HFFc6 (cell line): ENCODE measurements at places on chromosomes 2 and 18. TPM values are rescaled to one million over a fixed set of nuclear protein-coding genes. Genes with fewer than 3 reads are reported as not detected.
A peak's percentile ranks its signal among the peaks of the same experiment; 100 is the strongest.

MC4R gene
- not detected in 3 replicates for total RNA-seq

LBX2 gene
- 0.60 to 1.3 TPM (median 0.73 TPM) in 3 replicates for total RNA-seq

TMEM237 gene
- total RNA-seq: 76.2 and 88.2 TPM in 2 replicates

CCDC142 gene
- 10.2 to 11.1 TPM (median 10.3 TPM) in 3 replicates for total RNA-seq

CDK15 gene
- 22.8 to 53.8 TPM (median 26.6 TPM) in 3 replicates for total RNA-seq

RAX gene
- total RNA-seq: not detected in 3 replicates

RESP18 gene
- not detected in 3 replicates for total RNA-seq

TLX2 gene
- total RNA-seq: 0.18 to 0.24 TPM in 2 of 3 replicates, not detected in the other

DLX2 gene
- total RNA-seq: 9.5 to 12.7 TPM (median 10.1 TPM) in 3 replicates

DNA sequence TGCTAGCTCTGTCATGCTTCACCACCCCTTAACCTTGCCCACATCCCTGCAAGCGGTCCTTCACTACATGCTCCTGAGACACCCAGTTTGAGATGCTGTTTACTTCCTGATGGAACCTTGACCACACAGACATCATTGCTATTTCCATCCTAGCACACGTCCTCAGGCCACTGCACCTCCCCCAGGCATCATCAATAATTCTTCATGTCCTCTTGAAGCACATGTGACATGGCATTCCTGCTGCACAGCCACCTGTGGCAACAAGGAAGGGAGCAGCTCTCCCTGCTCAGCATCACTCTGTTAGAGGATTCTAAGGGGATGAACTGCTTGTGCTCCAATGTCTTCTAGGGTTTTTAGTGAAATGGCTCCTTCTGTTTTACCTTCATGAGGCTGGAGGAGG, 26.1 kb upstream of the ST3GAL5 start:
- no peak overlapping the region; the same call in 1 of the 2 replicates for H3K27ac ChIP-seq
- DNase-seq: no peak
- H3K36me3 ChIP-seq: no peaks in the 10 kb centered on the region
- H3K4me1 ChIP-seq: peaks cover 38% of the 10 kb centered on the region
- peaks cover 3% of the 10 kb centered on the region; the same call in 1 of the 2 replicates for H3K27me3 ChIP-seq

- no peak for DNase-seq
- no peak overlapping the region for H3K4me3 ChIP-seq
- H3K4me1 ChIP-seq: peaks cover 21% of the 10 kb centered on the region
- no peak overlapping the region for H3K27ac ChIP-seq
- no peaks in the 10 kb centered on the region; the same call in 1 of the 2 replicates for H3K27me3 ChIP-seq
Observed at GRCh38 chr2:209653134-209653533, 118.5 kb upstream of the UNC80 start.

DNA sequence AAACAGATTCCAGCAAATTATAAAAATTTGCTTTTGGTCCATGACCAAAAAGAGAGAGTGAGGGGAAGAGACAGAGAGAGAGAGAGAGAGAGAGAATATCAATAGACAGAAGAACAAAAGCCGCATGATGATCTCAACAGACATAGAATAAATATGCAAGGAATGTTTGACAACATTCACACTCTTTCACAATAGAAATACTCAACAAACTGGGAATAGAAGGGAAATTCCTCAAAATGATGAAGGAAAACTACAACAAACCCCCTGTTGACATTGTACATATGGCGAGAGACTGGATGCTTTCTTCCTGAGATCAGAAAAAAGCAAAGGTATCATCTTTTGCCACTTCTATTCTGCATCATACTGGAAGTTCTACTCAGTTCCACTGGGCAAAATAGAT, 309.7 kb downstream of the RAD51AP2 start:
- no peaks in the 10 kb centered on the region for H3K4me1 ChIP-seq
- no peak for DNase-seq
- H3K36me3 ChIP-seq: no peaks in the 10 kb centered on the region
- H3K27me3 ChIP-seq: peaks cover 2% of the 10 kb centered on the region; the same call in 1 of the 2 replicates

- no peaks in the 10 kb centered on the region for H3K4me1 ChIP-seq
- no peak for DNase-seq
- no peak overlapping the region for H3K4me3 ChIP-seq
Observed at GRCh38 chr2:16737812-16738211, 72.2 kb upstream of the CYRIA start.

DNA sequence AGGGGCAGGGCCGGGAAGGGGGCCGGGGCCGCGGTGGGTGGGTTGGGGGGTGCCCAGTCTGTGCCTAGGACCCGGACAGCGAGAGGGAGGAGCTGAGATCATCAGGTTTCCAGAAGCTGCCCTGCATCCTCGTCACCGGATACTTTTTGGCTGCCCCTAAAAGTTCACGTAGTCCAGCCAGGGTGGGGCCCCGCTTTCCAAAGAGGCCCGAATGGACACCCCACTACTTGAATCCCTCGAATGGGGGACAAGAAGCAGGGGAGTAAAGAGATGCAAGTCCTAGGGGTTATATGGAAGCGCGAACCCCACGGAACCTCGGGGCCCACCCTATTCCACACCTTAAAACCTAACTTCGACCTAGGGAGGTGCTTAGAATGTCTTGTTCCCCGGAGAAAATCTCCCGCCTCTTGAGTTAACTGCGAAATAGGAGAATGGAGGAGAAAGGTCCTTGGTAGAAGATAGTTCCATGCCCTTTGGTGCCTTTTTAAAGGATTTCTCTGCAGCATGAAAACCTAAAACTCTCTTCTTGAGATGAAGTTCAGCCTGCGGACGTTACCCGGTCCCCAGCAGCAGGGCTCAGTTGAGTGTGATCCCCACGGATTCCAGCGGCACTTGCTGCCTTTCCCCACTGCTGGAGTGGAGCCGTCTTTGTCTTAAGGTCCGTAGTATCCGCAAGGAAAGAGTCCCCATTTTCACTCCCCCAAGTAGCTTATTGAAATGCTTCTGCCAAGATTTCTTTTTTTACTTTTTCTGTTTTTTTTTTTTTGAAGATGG, 2.1 kb upstream of the RNF152 start:
- peaks cover 66% of the 10 kb centered on the region for H3K4me1 ChIP-seq
- peak overlapping the region; percentile 96 for H3K4me3 ChIP-seq
- peak overlapping the region; percentile 51; the same call in 1 of the 2 replicates for H3K27ac ChIP-seq

- no peaks in the 10 kb centered on the region for H3K4me1 ChIP-seq
- no peak overlapping the region for H3K4me3 ChIP-seq
- no peak overlapping the region for H3K27ac ChIP-seq
- peaks cover 4% of the 10 kb centered on the region for H3K27me3 ChIP-seq
Observed at GRCh38 chr18:681985-682384, 24.5 kb downstream of the TYMS start.

GRCh38 chr2:56182420-56182819, 1.4 kb upstream of the CCDC85A start:
- peak overlapping the region; percentile 44 for H3K27ac ChIP-seq
- DNase-seq: peak; percentile 21
- H3K27me3 ChIP-seq: peaks cover 7% of the 10 kb centered on the region

GRCh38 chr2:223056701-223057418, 4.9 kb downstream of the KCNE4 start:
- peaks cover 20% of the 10 kb centered on the region for H3K36me3 ChIP-seq
- H3K4me1 ChIP-seq: peaks cover 80% of the 10 kb centered on the region
- no peak overlapping the region for H3K4me3 ChIP-seq
- no peak for DNase-seq
- no peaks in the 10 kb centered on the region for H3K27me3 ChIP-seq

DNA sequence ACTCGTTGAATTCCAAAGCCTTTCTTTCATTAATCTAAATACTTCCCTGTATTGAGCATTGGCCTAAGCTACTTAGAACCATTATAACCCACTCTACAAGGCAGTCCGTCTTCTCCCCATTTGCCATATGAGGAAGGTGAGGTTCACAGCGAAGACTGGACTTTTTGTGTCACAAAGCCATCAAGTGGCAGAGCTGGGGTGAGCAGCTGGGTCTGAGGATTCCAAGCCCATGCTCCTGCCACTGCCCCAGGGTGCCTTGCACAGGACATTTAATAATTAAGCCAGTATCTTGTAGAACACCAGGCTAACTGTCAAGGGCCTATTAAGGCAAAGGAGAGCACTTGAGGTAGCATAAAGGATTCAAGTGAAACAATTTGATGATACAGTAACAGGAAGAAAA, 68.8 kb upstream of the ZNF397 start:
- H3K4me1 ChIP-seq: no peaks in the 10 kb centered on the region
- no peak overlapping the region for H3K4me3 ChIP-seq
- no peaks in the 10 kb centered on the region for H3K36me3 ChIP-seq
- H3K27me3 ChIP-seq: peaks cover 14% of the 10 kb centered on the region
- no peak for DNase-seq
- no peak overlapping the region for H3K27ac ChIP-seq

DNA sequence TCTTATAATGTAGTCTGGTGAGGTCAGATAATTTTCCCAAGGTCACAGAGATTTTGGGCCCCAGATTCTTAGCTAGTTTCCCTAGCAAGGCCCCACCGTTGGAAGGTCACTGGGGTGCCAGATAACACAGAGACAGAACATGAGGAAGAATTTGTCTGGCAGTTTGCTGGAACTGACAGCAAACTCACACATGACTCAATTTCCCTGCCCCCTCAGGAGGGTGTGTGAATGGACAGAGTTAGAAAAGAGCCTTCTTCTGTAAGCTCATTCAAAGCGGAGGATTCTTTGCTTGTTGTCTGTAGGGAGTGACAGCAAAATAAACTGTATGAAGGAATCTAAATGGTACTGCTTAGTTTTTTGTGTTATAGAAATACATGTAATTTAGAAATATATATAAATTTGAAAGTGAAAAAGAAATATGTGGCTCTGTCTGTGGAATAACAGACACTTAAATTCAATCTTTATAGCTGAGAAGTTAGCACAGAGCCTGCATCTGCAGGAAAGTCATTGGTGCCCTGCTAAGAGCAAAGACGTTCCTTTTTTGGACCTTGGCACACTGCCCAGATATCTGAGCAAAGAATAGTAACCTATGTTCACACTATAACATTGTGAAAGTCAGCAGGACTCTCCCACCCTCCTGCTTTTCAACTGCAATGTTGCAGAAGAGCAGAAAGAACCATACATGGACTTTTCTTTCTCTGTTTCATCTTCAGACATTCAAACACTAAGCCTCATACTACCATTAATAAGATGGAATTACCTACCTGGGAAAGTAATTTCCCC, 2.1 kb downstream of the MDH1 start:
- H3K4me1 ChIP-seq: peaks cover 40% of the 10 kb centered on the region
- H3K27ac ChIP-seq: no peak overlapping the region
- H3K27me3 ChIP-seq: no peaks in the 10 kb centered on the region; the same call in 1 of the 2 replicates
- DNase-seq: no peak
- H3K4me3 ChIP-seq: peak overlapping the region; percentile 30; the same call in 1 of the 2 replicates

- no peaks in the 10 kb centered on the region for H3K36me3 ChIP-seq
- DNase-seq: no peak
- peaks cover 6% of the 10 kb centered on the region for H3K4me1 ChIP-seq
- peaks cover 9% of the 10 kb centered on the region for H3K27me3 ChIP-seq
Observed at GRCh38 chr2:134855709-134856108, 17.3 kb downstream of the ACMSD start.

DNA sequence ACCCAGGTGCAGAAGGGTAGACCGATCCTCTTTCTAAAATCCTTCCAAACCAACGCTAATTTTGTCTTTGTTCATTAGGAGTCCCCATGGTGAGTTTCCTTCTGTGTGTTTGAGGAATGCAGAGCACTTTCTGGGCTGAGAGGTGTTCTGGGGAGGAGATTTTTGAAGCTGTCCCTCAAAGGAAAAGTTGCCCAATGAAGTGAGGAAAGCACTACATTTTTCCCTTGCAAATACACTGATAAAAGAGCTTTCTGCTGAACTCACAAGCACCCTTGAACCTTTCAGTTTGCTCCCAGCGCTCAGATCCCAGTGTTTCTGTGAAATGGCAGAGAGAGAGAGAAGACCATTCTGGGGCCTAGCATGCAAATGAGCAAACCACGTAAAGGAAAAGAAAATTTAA, 299.6 kb upstream of the FANCL start:
- no peaks in the 10 kb centered on the region for H3K27me3 ChIP-seq
- no peak overlapping the region for H3K4me3 ChIP-seq
- no peaks in the 10 kb centered on the region for H3K36me3 ChIP-seq
- no peak overlapping the region for H3K27ac ChIP-seq
- no peaks in the 10 kb centered on the region for H3K4me1 ChIP-seq

- peaks cover 5% of the 10 kb centered on the region; the same call in 1 of the 2 replicates for H3K36me3 ChIP-seq
- H3K4me1 ChIP-seq: peaks cover 13% of the 10 kb centered on the region
- no peak for DNase-seq
- H3K27me3 ChIP-seq: no peaks in the 10 kb centered on the region
- no peak overlapping the region for H3K27ac ChIP-seq
Observed at GRCh38 chr18:55372209-55372608, 215.8 kb downstream of the TCF4 start.

DNA sequence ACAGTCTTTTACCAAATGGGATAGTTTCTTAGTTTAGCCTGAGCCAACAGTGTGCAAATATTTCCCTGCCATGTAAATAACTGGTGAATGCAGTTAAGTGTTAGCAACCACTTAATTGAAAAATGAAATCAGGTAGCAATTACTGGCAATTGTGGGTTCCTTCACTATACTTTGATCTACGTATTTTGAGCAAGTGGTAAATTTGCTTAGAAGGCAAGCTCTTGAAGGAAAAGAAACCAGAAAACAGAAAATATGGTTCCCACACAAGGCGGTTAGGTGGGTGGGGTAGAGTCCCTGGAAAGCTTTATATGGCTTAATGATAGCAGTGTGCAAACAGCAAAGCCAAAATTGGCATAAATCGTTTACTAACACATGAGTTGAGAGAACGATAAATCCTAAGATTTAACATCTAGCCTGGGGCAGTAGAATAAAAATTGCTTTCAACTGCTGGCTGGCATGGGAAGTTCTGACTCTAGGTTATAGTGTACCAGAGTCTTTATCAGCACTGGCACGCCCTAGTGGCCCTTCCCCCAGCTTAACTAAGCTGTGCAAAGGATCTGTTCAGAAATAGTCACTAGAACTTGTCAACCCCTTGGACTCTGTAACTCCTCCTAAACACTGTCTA, 17.0 kb downstream of the SLC9A2 start:
- peaks cover 7% of the 10 kb centered on the region for H3K27me3 ChIP-seq
- DNase-seq: no peak
- no peak overlapping the region for H3K27ac ChIP-seq
- H3K4me1 ChIP-seq: no peaks in the 10 kb centered on the region

GRCh38 chr18:68874361-68874760, 76.5 kb downstream of the CCDC102B start:
- H3K4me1 ChIP-seq: no peaks in the 10 kb centered on the region; the same call in 1 of the 2 replicates
- no peaks in the 10 kb centered on the region for H3K36me3 ChIP-seq
- no peak for DNase-seq
- H3K27me3 ChIP-seq: peaks cover 3% of the 10 kb centered on the region; the same call in 1 of the 2 replicates

DNA sequence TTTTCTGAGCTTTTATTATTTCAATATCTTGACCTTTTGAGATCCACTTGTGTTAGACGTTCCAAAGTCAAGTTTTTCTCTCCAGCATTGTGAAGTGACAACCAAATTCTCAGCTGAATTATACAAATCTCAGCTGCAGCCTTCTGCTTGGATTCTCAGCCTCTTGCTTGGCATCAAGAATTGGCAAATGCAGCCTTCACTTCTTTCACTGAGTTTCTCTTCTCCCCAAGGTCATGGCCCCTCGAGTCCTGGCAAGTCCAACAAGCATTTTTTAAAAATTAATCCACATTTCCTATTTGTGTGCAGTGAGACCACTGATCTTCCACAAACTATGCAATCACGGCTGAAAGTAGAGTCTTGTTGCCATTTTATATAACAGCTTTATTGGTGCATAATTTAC, 23.4 kb upstream of the SMIM21 start:
- H3K4me1 ChIP-seq: peaks cover 10% of the 10 kb centered on the region
- H3K27me3 ChIP-seq: peaks cover 3% of the 10 kb centered on the region; the same call in 1 of the 2 replicates
- DNase-seq: no peak
- H3K36me3 ChIP-seq: no peaks in the 10 kb centered on the region
- H3K27ac ChIP-seq: no peak overlapping the region

GRCh38 chr2:219526320-219527075, 12.2 kb downstream of the ASIC4 start:
- H3K4me3 ChIP-seq: no peak overlapping the region
- H3K36me3 ChIP-seq: no peaks in the 10 kb centered on the region
- peaks cover 11% of the 10 kb centered on the region for H3K4me1 ChIP-seq
- peaks cover 23% of the 10 kb centered on the region for H3K27me3 ChIP-seq
- DNase-seq: no peak

- peaks cover 1% of the 10 kb centered on the region for H3K27me3 ChIP-seq
- no peak overlapping the region for H3K27ac ChIP-seq
- no peak overlapping the region for H3K4me3 ChIP-seq
- H3K36me3 ChIP-seq: no peaks in the 10 kb centered on the region
Observed at GRCh38 chr2:230636684-230637271, 75.9 kb upstream of the CAB39 start.
